Heart left ventricle (tissue), 16 donors: ENCODE measurements at places on chromosomes 6 and 20. TPM values are rescaled to one million over a fixed set of nuclear protein-coding genes. Genes with fewer than 3 reads are reported as not detected.

DNA sequence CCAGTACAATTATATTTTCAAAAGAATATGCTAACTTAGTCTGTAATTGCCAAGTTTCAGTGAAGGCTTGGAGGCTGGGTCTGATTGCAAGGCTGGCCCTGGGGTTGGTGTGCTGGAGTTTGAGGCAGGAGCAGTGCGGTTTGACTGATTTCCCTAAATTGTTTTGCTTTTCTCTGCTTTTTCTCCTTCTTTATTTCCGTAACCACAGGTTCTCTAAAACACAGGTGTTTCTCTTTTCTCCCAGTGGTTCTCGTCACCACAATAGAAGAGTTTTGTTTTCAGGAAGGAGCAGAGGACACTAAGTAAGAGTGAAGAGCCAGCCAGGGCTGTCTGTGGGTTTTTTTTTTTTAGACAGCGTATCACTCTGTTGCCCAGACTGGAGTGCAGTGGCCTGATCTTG is 8.2 kb upstream of the SNX9 start:
- no peak for DNase-seq

DNA sequence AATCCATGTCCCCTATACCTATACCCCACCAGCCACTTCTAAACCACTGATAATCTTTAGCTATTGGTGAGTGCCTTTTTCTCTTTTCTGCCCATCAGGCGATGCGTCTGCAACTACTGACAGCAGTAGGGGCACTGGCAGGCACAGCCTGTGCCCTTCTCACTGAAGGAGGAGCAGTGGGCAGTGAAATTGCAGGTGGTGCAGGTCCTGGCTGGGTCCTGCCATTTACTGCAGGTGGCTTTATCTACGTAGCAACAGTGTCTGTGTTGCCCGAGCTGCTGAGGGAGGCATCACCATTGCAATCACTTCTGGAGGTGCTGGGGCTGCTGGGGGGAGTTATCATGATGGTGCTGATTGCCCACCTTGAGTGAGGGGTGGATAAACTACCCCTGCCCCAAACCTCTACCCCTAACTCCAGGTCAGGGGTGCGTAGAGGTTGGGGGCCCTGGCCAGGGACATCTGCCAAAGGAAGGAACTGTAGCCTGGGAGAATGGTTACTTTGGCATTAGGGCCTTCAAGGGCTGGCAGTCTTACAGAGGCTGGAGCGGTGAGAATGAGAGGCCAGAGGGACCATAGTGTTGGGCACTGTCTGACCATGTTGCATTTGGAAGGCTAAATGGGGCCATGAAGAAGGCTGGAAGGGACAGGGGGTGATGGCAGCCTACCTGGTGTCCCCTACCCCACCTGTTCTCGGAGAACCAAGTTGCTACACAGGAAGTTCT is 851 bp upstream of the HSD17B8 start:
- no peak for DNase-seq

Gene C6orf52
- total RNA-seq: not detected

Gene CASS4
- total RNA-seq: 0.50 TPM

Gene OR2B6
- not detected for total RNA-seq

GRCh38 chr20:24909861-24910260 is 39.2 kb upstream of the CST7 start:
- DNase-seq: no peak

DNA sequence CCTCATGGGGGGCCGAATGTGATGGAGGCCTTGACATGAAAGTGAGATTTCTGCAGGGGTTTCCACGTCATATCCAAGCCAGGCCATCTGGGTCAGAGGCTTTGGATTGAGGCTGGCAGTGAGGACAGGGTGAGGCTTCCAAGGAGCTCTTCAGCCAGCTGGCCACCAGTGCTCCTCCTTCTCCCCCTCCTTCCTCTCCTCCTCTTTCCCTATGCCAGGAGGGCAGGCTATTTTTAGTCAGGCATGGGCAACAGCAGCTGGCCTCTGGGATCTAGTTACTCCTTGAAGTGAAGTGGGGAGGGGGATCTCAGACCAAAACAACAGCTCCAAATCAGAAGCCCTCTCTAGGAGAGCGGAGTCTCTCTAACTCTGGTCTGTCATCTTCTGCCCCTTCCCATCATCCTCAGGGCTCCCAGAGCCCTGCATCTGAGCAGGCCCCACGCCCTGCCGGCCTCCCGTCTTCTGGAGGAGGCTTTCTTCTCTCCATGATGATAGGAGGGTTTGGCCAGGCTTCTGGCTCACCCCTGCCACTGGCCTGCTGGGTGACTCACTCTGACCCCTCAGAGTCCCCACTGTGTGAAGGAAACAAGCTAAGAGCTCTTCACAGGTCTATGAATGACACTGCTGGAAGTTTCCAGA is 612 bp downstream of the TNNC2 start:
- DNase-seq: no peak

Gene BMP2
- total RNA-seq: 0.80 TPM
